ENCODE measurements at places on chromosomes 1 and 21.

GRCh38 chr1:77828098-77828497 is 48.6 kb downstream of the MIGA1 start:
- no peak overlapping the region for H3K4me3 ChIP-seq
- DNase-seq = no peak
- no peaks in the 10 kb centered on the region for H3K36me3 ChIP-seq
- H3K4me1 ChIP-seq = peaks cover 3% of the 10 kb centered on the region

GRCh38 chr1:243440406-243440805 is 184.6 kb downstream of the SDCCAG8 start:
- no peaks in the 10 kb centered on the region for H3K27me3 ChIP-seq
- no peak overlapping the region for H3K4me3 ChIP-seq
- peaks cover 1% of the 10 kb centered on the region for H3K36me3 ChIP-seq
- H3K4me1 ChIP-seq = no peaks in the 10 kb centered on the region
- H3K27ac ChIP-seq = no peak overlapping the region

DNA sequence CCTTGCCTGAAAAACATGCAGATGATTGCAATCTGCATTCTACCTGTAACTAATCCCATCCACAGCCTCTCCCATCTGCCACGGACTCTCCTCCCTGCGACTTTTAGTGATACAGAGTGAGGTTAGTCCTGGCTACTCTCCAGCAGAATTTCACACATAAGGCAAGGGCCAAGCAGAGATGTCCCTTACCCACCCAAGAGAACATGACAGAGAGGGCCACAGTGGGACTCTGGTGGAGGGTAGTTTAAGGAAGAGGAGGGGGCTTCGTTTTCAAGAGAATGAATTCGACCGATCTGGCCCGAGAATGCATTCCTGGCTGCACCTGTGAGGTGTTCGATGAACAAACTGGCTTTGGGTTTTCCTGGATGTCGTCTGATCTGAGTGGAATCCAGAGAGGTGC is 87.5 kb upstream of the SIM2 start:
- no peak overlapping the region for H3K4me3 ChIP-seq
- no peaks in the 10 kb centered on the region for H3K36me3 ChIP-seq
- H3K4me1 ChIP-seq = no peaks in the 10 kb centered on the region
- H3K27me3 ChIP-seq = peaks cover 3% of the 10 kb centered on the region
- no peak overlapping the region for H3K27ac ChIP-seq
- DNase-seq = no peak

DNA sequence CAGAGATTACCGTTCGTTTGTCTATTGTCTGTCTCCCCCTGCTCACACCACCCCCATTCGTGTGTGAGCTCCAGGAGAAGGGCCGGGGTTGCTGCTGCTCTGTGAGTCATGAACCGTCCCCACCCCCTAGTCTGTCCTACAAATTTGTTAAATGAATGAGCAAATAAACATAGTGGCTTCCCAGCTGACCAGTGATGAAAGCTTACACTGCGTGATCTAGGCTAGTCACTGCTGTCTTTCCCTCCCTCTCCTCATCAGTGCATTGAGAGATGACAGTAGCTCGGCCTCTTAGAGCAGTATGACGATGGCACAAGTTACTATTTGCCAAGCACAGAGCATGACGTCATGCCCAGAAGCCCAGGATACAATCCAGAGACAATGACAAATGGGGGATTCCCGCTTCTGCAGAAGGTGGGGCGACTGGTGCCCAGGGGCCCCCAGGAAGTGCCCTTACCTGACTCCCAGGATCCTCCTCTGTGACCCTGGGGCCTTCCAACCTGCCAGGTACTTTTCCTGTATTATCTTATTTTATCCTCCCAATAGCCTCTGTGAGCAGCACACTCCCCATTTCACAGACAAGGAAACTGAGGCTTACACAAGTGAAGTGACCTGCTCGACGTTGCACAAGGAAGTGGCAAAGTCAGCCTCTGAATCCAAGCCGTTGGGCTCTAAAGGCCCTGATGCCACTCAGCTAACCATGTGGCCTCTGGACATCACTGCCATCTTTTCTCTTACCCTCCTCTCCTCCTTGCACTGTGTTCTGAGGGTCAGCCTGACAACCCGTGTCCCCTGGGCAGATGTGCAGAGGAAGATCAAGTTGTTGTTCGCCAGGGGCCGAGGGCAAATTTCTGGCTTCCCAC is 8.6 kb upstream of the EPHA2 start:
- no peak for DNase-seq
- H3K4me1 ChIP-seq = no peaks in the 10 kb centered on the region

- H3K4me3 ChIP-seq = no peak overlapping the region
- no peak overlapping the region for H3K27ac ChIP-seq
- DNase-seq = no peak
- H3K4me1 ChIP-seq = no peaks in the 10 kb centered on the region
- no peaks in the 10 kb centered on the region for H3K27me3 ChIP-seq
- no peaks in the 10 kb centered on the region for H3K36me3 ChIP-seq
Observed at GRCh38 chr21:31354122-31354521, 10.1 kb upstream of the TIAM1 start.

DNA sequence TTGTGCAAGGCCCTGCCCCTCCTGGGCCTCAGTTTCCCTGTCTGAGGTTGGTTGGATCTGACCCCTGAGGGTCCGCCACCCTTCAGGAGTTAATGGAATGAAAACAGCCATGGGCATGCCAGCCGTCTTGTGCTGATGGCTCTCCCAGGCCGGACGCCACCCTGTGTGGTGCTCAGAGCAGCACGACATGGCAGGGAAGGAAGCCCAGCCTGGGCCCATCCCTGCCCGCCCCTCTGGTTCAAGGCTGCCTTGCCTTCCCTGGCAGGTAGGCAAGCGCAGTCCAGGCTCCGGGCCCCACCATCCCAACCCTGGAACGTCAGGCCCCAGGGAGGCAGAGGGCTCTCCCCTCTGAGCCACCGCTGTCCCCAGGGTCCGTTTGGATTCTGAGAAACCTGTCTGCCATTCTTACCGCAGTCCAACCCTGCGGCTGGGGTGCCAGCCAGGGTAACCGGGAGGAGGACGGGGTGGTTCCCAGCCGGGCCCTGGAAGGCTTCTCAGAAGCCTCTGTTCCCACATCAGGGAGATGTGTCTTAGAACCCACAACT is 108.5 kb upstream of the IFFO2 start:
- H3K4me1 ChIP-seq = no peaks in the 10 kb centered on the region
- no peaks in the 10 kb centered on the region for H3K36me3 ChIP-seq
- H3K4me3 ChIP-seq = no peak overlapping the region
- DNase-seq = no peak
- H3K27ac ChIP-seq = no peak overlapping the region

- no peaks in the 10 kb centered on the region for H3K27me3 ChIP-seq
- no peak overlapping the region for H3K4me3 ChIP-seq
- no peak for DNase-seq
- no peaks in the 10 kb centered on the region for H3K36me3 ChIP-seq
- no peak overlapping the region for H3K27ac ChIP-seq
Observed at GRCh38 chr1:57411262-57411661, 12.6 kb downstream of the DAB1 start.

- peak within 1 kb of the TSS; percentile 37 for H3K4me3 ChIP-seq
- H3K27me3 ChIP-seq = no peaks in the 10 kb centered on the region
- peak within 1 kb of the TSS; percentile 70 for H3K27ac ChIP-seq
- no peaks in the 10 kb centered on the region for H3K36me3 ChIP-seq
- no peaks in the 10 kb centered on the region for H3K4me1 ChIP-seq
Observed at GRCh38 chr1:36450270-36450918, at the start of gene OSCP1. Gene OSCP1, minus strand, starts transcription at chr1:36450451. Its CDS starts 82 bp downstream, at chr1:36450369.

DNA sequence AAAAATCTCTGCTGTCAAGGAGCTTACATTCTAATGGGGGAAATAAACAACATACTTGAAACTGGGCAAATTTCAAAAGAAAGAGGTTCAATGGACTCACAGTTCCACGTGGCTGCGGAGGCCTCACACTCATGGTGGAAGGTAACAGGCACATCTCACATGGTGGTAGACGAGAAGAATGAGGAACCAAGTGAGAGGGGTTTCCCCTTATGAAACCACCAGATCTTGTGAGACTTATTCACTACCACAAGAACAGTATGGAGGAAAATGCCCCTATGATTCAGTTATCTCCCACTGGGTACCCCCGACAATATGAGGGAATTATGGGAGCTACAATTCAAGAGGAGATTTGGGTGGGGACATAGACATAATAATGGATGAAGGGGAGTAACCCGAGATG is 226.4 kb downstream of the ZP4 start:
- peaks cover 3% of the 10 kb centered on the region for H3K36me3 ChIP-seq
- H3K4me3 ChIP-seq = no peak overlapping the region
- no peak for DNase-seq
- H3K4me1 ChIP-seq = peaks cover 2% of the 10 kb centered on the region
- no peaks in the 10 kb centered on the region for H3K27me3 ChIP-seq
- H3K27ac ChIP-seq = no peak overlapping the region

GRCh38 chr1:3053366-3053980 is 15.5 kb upstream of the PRDM16 start:
- no peaks in the 10 kb centered on the region for H3K36me3 ChIP-seq
- H3K4me1 ChIP-seq = no peaks in the 10 kb centered on the region
- H3K27ac ChIP-seq = no peak overlapping the region
- H3K4me3 ChIP-seq = no peak overlapping the region

- H3K36me3 ChIP-seq = no peaks in the 10 kb centered on the region
- H3K4me3 ChIP-seq = no peak overlapping the region
- no peak overlapping the region for H3K27ac ChIP-seq
- peaks cover 2% of the 10 kb centered on the region for H3K27me3 ChIP-seq
- DNase-seq = no peak
- no peaks in the 10 kb centered on the region for H3K4me1 ChIP-seq
Observed at GRCh38 chr21:37045149-37045548, 27.7 kb downstream of the PIGP start.

- no peak overlapping the region for H3K4me3 ChIP-seq
- no peak overlapping the region for H3K27ac ChIP-seq
- no peak for DNase-seq
- no peaks in the 10 kb centered on the region for H3K27me3 ChIP-seq
- H3K36me3 ChIP-seq = peaks cover 40% of the 10 kb centered on the region
- no peaks in the 10 kb centered on the region for H3K4me1 ChIP-seq
Observed at GRCh38 chr1:19101244-19101643, 108.8 kb downstream of the UBR4 start.

- H3K4me3 ChIP-seq = no peak overlapping the region
- H3K4me1 ChIP-seq = no peaks in the 10 kb centered on the region
- peak overlapping the region; percentile 30 for H3K27ac ChIP-seq
- no peaks in the 10 kb centered on the region for H3K36me3 ChIP-seq
- DNase-seq = no peak
- no peaks in the 10 kb centered on the region for H3K27me3 ChIP-seq
Observed at GRCh38 chr1:156121457-156121856, 6.9 kb downstream of the LMNA start.

GRCh38 chr1:161816201-161816600 is 50.1 kb downstream of the ATF6 start:
- H3K27ac ChIP-seq = no peak overlapping the region
- H3K27me3 ChIP-seq = no peaks in the 10 kb centered on the region

GRCh38 chr1:160206036-160206389 is 829 bp downstream of the PEA15 start:
- H3K36me3 ChIP-seq = no peaks in the 10 kb centered on the region
- DNase-seq = peak; percentile 86
- peak overlapping the region; percentile 83 for H3K27ac ChIP-seq
- H3K27me3 ChIP-seq = no peaks in the 10 kb centered on the region
- peaks cover 5% of the 10 kb centered on the region for H3K4me1 ChIP-seq

GRCh38 chr1:22204989-22205913 is 62.4 kb upstream of the WNT4 start:
- peak; percentile 81 for DNase-seq
- H3K4me3 ChIP-seq = no peak overlapping the region
- H3K27ac ChIP-seq = no peak overlapping the region
- no peaks in the 10 kb centered on the region for H3K27me3 ChIP-seq
- no peaks in the 10 kb centered on the region for H3K4me1 ChIP-seq
- H3K36me3 ChIP-seq = no peaks in the 10 kb centered on the region

- H3K4me1 ChIP-seq = no peaks in the 10 kb centered on the region
- DNase-seq = no peak
- no peaks in the 10 kb centered on the region for H3K36me3 ChIP-seq
- no peaks in the 10 kb centered on the region for H3K27me3 ChIP-seq
Observed at GRCh38 chr1:221517961-221518360, 223.9 kb downstream of the DUSP10 start.

DNA sequence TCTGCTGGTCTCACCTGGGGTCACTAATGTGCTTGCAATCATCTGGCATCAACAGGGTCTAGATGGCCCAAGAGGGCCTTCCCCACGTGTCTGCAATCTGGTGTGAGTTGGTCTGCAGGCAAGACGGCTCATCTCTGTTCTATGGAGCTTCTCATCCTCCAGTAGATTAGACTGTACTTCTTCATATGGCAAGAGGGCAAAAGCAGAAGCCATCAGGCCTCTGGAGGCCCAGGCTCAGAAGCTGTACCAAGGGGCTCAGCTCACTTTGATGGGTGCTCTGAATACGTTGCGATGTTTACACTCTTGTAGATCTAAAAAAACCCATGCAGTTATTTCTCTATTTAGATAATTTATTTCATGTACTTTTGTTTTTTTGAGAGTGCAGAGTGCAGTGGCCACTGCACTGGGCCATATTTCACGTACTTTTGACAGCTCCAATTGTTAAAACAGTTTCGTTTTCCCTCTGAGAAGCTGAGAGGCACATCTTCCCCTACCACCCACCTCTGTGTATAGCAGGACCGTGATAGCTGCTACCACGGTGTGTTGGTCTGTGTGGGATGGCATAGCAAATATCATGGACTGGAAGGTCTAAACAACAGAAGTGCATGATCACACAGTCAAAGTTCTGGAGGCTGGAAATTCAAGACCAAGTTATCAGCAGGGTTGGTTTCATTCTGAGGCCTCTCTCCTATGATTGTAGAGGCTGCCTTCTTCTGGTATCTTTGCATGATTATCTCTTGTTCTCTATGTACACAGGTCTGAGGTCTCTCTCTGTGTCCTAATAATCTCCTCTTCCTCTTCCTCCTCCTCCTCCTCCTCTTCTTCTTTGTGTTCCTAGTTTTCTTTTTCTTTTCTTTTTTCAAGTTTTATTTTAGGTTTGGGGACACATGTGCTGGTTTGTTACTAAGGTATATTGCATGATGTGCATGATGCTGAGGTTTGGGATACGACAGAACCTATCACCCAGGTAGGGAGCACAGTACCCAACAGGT is 17.0 kb downstream of the CITED4 start:
- H3K36me3 ChIP-seq = no peaks in the 10 kb centered on the region
- H3K27me3 ChIP-seq = no peaks in the 10 kb centered on the region
- H3K4me3 ChIP-seq = no peak overlapping the region
- no peak overlapping the region for H3K27ac ChIP-seq

DNA sequence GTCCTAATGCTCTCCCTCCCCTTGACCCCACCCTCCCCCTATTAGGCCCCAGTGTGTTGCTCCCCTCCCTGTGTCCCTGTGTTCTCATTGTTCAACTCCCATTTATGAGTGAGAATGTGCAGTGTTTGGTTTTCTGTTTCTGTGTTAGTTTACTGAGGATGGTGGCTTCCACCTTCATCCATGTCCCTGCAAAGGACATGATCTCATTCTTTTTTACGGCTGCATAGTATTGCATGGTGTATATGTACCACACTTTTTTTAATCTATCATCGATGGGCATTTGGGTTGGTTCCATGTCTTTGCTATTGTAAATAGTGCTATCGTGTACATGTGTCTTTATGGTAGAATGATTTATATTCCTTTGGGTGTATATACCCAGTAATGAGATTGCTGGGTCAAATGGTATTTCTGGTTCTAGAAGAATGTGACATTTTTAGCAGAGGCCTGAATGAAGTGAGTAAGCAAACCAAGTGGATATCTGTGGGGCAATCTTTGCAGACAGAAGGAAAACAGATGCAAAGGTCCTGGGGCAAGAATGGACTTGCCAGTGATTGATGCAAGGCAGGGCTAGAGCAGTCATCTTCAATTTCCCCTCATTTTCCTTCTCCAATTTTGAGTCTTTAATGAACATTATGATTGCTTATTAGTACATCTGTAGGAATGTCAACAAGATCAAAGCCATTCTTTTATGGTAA is 50.2 kb downstream of the UBE4B start:
- no peaks in the 10 kb centered on the region for H3K27me3 ChIP-seq
- H3K4me1 ChIP-seq = no peaks in the 10 kb centered on the region
- H3K4me3 ChIP-seq = no peak overlapping the region
- DNase-seq = no peak
- no peak overlapping the region for H3K27ac ChIP-seq
